ENCODE measurements at places on chromosomes 1 and 21. TPM values are rescaled to one million over a fixed set of nuclear protein-coding genes. Genes with fewer than 3 reads are reported as not detected.

GRCh38 chr1:68293122-68293521 lies 60.8 kb upstream of the WLS start:
- no peak for DNase-seq

- DNase-seq = no peak
These were observed 13.8 kb downstream of the EIF4G3 start for GRCh38 chr1:21162740-21163464.

DNA sequence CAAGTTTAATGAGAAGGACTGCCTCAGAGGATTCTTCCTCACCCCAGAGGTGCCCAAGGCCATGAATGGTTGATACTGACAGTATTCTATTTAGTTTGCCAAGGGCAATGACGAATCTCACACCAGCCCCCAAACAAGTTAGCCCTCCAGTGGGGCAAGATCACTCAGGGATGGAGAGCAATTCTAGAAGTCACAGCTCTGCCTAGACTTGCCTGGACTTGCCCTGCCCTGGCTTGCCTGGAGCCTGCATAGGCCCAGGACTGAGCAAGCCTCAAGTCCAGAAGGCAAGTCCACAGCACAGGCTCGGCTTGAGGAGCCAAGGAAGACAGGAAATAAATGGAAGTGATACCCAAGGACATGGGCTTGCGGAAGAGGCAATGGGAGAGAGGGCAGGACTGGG lies 39.5 kb upstream of the RGS16 start:
- DNase-seq = no peak

- no peak for DNase-seq
These were observed 4.4 kb downstream of the FOXD2 start for GRCh38 chr1:47442202-47442601.

- DNase-seq = no peak
These were observed 358.9 kb downstream of the DISC1 start for GRCh38 chr1:231985296-231986023.

DNA sequence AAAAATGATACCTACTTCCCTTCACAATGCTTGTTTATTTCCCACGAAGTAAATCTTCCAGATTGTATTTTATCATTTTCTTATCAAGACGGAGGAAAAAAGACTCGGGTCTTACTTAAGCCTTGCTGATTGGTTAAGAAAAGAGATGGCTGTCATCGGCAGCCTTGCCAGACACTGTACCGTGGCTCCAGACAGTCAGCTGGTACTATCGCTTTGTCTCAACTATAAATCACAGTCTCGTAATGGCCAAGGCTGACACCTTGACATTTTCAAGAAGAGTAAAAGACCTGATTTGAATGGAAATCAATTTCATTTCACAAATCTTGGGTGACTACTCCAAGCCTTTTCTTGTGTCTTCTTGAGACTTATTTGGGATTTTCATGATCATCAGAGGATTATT lies 868.0 kb downstream of the USP25 start:
- DNase-seq = no peak

DNA sequence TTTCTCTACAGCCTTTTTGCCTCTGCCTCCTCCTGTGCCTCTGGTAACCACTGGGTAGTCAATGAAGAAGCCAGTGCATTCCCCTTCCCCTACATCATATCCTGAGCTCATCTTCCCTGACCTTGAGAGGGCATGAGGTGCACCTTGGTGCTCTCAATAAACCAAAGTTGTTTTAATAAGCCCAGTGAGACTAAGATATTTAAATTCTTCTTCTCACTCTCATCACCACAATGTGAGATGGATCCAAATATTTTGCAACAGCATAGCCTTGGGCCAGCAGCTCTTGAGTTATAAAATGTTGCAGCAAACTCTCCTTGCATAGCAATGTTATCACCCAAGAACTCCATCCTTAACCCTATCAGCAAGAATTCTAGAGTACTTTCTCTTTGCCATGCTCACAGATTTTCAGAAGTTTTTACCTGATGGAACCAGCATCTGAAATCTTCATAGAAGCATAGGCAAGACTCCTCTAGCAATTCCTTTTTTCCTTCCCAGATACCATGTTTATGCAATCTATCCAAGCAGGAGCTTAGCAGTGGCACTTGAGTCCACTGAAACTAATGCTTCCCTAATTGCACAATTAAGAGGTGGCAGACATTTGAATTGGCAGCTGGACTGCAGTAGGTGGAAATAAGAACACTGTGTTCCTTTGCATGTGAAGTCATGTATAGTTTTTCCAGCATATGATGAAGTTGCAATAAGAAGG lies 36.8 kb downstream of the CDC7 start:
- peak; percentile 37 for DNase-seq

DNA sequence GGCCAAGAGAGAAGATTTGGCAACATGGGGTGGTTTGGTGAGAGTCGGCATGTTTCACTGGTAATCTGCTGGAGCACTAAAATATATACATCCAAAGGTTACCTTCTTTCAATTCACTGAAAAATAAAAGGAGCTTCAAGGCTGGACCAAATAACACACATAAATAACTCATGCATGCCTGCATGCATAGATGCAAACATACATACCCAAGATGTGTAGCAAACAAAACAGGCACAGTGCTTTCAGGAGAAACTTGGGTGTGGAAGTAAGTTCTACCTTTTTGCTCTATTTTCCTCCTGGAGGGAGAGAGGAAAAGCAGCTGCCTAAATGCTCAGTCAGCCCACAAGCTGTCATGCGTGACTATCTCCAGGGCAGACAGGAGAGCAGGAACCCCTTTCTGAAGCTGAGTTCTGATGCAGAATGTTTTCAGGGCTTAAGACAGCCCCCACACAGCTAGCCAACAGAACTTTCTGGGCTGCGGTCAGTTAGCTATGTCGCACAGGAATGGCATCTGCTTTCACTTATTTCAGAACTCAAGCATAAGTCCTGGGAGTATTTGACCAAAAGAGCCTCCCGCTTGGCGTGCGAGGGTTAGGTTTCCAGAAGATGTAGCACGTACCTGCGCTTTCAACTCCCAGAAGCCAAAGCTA lies 166.2 kb downstream of the TOMM20 start:
- peak; percentile 99 for DNase-seq

DNA sequence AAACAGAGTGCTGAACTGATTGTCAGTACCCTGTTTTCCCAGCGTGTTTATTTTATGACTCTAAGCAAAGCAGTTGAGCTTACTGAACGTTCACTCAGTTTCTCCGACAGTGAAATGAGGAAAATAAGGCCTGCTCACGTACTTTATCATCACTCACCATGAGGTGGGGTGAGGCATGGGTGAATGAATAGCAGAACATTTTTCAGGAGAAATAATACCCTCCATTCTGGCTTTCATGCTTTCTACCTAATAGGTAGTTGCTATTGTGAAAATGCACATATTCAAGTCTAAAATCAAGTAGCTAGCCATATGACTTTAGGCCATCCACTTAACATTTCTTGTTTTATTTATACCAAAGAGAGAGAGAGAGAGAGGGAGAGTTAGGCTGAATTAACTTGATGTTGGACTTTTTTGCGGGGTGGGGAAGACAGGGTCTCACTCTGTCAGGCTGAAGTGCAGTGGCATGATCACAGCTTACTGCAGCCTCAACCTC lies 178.2 kb downstream of the VPS13D start:
- no peak for DNase-seq

- DNase-seq = peak; percentile 92
These were observed 118.9 kb downstream of the ATF6 start for GRCh38 chr1:161885003-161885402.

DNA sequence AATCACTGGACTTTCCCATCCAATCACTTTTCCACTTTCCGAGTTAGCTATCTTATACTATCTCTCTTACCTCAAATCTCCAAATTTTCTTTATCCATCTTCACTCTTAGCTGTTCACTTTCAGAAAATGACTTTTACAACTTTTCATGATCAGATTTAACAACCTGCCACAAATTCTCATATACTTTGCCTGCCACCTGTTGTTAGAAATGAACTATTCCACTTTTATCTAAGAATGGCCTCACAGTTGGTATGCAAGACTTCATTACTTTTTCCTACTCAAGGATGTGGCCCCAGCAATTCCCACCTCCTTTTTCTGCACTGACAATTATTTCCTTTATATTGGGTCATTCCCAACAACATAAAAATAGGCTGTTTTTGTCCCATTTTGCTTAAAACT lies 93.6 kb upstream of the DEPDC1 start:
- no peak for DNase-seq

- DNase-seq = no peak
These were observed 49.0 kb downstream of the RGS7 start for GRCh38 chr1:241308011-241308410.

- DNase-seq = no peak
These were observed 47.4 kb upstream of the EXO1 start for GRCh38 chr1:241800640-241801039.

DNA sequence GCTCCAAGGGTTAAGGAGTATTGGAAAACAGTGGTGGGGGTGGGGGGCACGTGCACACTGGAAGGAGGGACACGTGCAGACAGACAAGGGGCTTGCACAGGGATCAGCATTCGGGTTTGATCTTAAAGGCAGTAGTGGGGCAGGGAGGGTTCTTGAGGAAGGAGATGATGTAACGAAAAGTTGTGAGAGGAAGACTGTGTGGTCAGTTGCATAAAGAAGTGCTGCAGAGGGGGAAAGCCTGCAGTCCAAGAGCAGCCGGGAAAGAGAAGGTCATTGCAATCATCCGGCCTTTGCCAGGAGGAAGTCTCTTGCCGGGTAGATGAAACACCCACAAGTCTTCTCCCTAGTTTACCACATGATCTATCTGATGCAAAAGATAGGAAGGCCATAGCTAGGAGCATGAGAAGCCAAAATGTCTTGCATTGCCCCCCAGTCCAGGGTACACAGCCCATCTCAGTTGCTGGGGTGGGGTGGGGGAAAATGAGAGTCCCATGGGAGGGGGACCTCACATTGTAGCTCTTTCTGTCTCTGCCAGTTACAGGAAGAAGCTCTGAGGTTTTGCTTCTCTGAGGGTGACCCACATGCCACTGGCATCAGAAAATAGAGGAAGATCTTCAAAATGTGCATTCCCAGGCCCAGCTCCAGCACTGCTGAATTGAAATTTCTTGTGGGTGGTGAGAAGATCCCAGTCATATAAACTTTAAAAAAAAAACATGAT lies 202.5 kb upstream of the RAB4A start:
- no peak for DNase-seq

DNA sequence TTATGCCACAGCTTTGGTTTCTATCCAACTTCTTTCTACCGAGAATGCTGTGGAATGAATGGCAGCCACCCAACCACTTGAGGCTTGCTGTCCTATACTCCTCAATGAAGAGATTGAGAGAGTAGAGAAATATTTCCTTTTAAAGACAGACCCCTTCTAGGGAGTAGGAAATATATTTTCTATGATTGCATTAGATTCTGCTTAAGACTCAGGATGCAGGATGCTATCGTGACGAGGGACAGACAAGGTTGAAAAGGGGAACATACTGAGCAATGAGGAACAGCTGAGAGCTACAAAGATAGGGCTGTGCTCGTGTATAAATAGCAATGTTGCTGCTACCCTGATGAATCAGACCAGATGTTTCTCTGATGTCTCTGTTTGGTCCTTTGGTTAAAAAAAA lies 7.1 kb upstream of the RASAL2 start:
- DNase-seq = peak; percentile 94

The ABCG1 gene
- not detected for total RNA-seq

The SUSD4 gene
- 0.92 TPM for total RNA-seq

The COA6 gene
- 34.8 TPM for total RNA-seq

The MAP3K6 gene
- 37.0 TPM for total RNA-seq

The COP1 gene
- total RNA-seq = 35.2 TPM

The ALX3 gene
- total RNA-seq = not detected

The PLA2G2D gene
- total RNA-seq = not detected

The CRABP2 gene
- total RNA-seq = 1.5 TPM

The ANKRD34A gene
- total RNA-seq = 3.1 TPM
